CD8-positive, alpha-beta T cell (primary cell): ENCODE measurements at places on chromosomes 1 and 21.
A peak's percentile ranks its signal among the peaks of the same experiment; 100 is the strongest.

- no peak for DNase-seq
Measured at GRCh38 chr1:21077085-21077484, 99.6 kb downstream of the EIF4G3 start.

GRCh38 chr1:211037095-211037494 is 96.9 kb downstream of the KCNH1 start:
- DNase-seq: no peak

DNA sequence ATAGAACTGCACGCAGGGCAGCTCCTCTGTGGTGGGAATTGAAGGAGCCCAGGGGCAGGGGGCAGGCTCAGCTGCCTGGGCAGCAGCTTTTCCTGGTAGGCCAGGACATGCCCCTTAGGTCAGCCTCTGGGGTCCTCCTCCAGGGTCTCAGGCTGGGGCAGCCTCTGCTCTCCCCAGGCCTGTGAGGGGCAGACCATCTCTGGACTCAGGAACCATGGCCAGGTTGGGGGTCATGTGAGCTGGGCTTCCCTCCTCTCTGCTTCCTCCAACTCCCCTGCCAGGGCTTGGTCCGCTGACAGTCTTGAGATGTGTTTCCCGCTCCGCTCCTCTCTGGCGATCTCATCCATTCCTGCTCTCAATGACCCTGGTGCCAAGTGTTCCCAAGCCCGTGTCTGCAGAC is 5.7 kb downstream of the C1orf210 start:
- DNase-seq: no peak

DNA sequence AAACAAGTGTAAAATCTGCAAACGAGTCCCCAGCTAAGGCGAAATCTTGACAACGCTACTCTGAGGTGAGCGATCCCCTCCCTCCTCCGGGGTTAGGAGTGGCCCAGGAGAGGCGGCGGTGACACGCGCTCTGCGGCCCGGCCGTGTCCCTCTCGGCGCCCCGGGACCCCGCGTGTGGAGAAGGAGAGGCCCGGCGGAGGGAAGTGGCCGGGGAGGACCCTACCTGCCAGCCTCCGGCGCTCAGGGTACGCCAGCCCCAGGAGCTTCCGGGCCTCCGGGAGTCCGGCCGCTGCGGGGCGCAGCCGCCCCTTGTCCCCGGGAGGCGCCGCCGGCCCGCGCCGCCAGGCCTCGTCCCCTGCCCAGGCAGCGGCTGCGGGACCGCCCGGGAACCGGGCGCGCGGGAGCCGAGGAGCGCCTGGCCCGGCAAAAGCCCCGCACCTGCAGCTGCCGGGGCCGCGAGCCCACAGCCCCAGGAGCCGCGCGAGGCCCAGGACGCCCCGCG is 543 bp downstream of the ABCB10 start:
- DNase-seq: peak; percentile 38

- DNase-seq: no peak
Measured at GRCh38 chr1:183291216-183291762, 105.2 kb downstream of the LAMC2 start.

DNA sequence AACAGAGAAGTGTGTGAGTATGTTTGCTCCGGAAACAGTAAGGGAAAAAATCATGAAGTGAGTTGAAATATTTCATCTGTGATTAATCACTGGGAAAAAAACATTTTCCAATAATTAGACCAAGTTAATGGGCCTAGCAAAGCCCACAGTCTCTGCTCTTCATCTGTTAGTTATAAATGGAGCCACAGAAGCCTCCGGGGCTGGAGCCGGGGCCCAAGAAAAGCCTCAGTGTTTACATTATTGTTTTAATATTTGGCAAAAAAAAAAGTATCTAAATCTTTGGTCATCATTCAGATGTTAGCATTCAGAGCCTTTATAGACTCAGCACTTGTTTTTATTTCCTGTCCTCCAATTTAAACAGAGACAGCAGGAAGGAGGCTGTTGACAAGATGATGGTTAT is 115.0 kb downstream of the UBE2U start:
- DNase-seq: no peak

- no peak for DNase-seq
Measured at GRCh38 chr1:19605967-19606366, 38.1 kb upstream of the NBL1 start.

DNA sequence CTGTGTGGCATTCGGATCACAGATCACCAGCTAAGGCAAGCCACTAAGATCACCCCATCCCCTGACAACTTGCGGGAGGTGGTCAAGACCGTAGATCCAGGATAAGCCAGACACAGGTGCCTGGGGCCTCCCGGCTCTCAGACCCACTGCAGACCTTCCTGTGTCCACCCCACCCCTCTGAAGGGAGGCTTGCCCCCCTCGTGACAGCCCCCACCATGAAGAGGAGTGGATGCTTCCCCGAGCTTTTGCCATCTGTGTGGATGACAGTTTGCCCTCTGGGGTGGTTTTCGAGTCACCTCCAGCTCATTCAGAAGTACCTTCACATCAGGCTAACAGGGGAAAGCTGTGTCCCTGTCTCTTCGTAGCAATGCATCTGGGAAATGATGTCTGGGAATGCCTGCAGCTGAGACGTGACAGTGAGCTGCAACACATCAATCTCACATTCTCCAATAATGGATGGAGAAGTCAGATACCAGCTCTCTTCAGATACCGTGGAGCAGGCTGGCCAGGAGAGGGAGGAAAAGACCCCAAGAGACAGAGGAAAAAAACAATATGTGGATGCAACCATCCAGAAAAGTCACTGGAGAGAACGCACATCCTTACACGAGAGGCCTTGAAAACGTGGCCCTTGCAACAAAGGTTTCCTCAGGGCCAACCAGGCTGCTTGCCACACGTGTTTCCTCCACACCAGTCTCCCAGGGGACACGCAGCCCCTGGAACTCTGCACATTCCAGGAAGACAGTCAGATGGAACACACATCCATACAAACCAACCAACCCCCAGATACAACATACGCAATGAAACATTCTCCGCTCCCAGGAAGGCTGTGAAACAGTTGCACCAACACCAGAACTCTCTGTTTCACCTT is 20.4 kb upstream of the FHAD1 start:
- DNase-seq: no peak

DNA sequence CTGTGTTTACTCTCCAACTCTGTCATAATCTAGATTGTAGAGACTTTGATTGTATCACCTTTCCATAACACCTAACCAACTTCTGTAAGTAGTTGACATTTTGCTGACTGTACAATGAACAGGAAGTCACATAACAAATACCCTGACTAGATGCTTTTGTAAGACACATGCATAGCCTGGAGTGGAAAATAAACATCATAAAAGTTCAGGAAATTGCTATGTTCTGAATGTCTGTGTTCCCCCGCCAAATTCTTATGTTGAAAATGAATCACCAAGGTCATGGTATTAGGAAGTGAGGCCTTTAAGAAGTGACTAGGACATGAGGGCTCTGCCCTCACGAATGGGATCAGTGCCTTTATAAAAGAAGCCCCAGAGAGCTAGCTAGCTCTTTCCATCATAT is 40.4 kb upstream of the ZSWIM5 start:
- no peak for DNase-seq

- no peak for DNase-seq
Measured at GRCh38 chr1:114499478-114499877, 11.5 kb downstream of the TRIM33 start.

DNA sequence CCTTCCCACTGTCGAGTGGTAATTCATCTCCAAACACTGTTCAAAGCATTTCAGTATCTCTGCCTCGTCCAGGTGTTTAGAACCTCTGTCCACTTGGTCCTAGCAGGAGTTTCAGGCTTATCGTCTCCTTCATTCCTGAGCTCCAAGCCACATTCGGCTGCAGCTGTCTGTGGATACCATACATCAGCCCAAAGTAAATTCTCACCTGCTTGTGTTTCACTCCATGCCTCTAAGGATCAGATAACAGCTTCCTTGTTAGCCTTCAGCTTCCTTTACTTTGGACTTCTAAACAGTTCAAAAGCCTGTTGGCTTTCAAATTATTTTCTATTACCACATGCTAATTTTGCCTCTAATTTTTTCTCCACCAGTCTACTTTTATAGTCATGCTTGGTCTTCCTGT is 219.0 kb upstream of the L1TD1 start:
- no peak for DNase-seq

DNA sequence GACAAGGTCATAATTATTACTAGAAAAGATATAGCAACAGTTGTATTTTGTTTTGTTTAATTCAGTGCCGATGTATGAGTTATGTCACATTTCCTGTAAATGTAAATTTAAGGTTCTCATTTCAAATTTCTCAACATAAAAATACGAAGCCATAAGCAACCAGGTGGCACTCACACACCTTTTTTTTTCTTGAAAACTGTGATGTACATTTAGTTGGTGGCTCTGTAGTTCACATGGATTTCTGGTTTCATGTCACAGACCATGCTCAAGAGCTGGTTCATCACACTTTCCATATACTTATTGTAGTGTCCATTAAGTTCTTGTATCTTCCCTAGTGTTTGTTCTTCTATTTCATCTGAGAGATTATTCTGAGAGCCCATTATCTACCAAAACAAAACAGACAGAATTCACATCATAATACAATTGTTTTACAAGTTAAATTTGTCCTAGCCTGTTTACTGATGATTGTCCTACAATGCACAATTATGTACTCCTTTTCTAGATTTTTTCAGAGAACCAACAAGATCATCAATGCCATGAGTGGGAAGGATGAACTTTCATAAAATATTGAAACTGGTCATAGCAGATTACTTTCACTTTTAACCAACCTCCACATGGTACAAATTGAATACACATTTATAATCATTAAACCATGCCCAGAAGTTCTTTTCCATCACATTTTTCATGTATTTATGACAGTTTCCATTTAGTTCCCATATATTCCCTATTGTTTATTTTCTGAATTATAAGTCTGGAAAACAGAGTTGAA is 17.1 kb downstream of the ATP6V1G3 start:
- DNase-seq: no peak

- no peak for DNase-seq
Measured at GRCh38 chr1:110433803-110434202, 17.1 kb upstream of the PROK1 start.

- DNase-seq: no peak
Measured at GRCh38 chr1:156176610-156177210, 17.2 kb upstream of the SLC25A44 start.

DNA sequence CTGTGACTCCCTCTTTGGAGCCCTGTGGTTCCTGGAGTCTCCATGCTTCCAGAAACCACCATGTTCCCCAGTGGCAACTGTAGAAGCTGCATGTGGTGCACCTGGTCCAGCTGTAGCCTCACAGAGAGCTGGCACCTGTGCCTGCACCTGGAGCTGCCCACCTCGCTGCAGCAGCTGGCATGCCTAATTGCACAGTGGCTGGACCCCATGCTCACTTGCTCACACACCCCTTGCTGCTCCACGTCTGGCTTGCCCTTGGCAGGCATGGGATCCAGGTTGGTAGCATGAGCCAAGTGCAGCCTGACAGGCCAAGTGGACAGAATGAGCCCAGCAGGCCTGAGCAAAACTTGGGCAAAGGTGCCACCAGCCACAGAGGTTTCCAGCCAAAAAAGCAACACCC is 680.1 kb downstream of the MATN1 start:
- no peak for DNase-seq

DNA sequence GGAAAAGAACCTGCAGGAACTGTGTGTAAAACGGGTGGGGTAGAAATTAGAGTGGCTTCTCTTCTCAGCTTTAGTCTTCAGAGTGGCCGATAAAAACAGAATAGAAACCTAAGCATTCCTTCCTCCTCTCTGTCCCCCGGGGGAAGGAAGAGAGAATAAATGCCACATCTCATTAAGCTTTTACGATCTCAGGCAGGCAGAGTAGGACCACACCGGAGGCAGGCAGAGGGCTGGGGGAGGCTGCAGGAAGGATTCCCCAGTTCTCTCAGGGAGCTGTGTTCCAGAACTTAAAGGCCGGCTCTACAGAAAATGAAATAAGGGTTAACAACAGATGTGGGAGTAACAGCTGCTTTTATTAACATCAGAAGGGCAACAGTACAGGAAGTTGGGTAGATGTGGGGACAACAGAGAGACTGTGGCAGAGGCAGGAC is 24.5 kb upstream of the MEF2D start:
- DNase-seq: no peak

DNA sequence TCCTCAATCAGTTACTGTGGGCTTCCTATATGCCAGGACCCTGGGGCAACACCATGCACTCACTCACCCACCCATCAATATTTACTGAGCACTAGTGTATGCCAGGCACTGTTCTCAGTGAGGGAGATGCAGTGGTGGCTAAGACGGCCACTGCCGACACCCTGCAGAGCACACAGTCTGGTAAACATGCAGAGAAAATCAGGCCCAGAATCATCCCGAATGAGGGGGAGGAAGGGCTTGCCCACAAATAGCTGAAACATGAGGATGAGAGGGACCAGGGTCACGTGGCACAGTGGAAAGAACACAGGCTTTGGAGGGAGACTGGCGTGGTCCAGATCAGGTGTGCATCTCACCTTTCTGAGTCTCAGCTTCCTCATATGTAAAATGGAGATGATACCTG is 89.2 kb upstream of the IGSF21 start:
- DNase-seq: no peak

DNA sequence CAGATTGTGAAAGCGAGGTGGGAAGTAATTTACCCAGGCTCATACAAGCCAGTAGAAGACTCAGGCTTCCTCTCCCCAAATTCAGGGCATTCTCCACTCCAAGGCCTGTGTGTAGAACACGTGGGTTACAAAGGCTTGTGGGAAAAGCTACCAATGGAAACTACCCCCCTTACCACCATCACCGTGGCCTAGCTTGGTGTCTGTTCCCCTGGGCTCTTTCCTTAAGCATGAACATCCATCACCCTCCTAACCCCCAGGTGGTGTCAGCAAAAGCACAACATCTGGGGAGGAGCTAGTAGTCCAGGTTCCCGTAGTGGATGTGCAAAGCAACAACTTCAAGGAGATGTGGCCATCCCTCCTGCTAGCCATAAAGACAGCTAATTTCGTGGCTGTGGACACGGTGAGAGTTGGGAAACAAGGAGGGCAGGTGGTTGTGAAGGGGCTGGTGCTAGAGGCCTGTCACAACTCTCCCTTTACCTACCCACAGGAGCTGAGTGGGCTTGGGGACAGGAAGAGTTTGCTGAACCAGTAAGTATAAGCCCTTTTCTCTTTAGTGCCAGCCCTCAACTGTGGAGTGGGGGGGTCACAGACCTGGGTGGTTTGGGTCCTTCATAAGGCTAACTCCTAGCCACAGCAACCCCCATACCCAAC is 701 bp upstream of the MUTYH start:
- DNase-seq: peak; percentile 48

DNA sequence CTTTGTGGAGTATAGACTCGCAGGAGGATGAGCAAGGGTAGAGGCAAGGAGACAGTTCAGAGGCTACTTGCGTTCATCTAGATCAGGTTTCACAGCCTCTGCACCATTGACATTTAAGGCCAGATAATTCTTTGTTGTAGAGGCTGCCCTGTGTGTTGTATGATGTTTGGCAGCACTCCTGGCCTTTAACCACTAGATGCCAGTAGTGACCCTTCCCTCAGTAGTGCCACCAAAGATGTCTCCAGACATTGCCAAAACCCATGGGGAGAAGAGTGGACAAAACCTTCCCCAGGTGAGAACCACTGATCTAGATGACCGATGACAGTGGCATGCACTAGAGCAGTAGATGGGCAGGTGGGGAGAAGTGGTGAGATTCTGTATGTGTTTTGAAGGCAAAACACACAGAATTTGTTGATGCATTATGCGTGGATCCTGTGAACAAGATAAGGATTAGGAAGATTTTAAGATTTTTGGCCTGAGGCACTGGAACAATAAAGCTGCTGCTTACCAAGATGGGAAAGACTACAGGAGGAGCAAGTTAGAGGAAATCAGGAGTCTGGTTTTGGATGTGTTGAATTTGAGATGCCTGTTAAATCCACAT is 9.9 kb upstream of the COG2 start:
- no peak for DNase-seq

GRCh38 chr1:98557895-98558294 is 103.6 kb upstream of the SNX7 start:
- no peak for DNase-seq

- no peak for DNase-seq
Measured at GRCh38 chr1:100543640-100544039, 5.7 kb downstream of the GPR88 start.
